ENCODE measurements at places on chromosomes 2 and 18.
A peak's percentile ranks its signal among the peaks of the same experiment; 100 is the strongest.

GRCh38 chr2:202752071-202752470 lies 117.3 kb downstream of the FAM117B start:
- DNase-seq: no peak

DNA sequence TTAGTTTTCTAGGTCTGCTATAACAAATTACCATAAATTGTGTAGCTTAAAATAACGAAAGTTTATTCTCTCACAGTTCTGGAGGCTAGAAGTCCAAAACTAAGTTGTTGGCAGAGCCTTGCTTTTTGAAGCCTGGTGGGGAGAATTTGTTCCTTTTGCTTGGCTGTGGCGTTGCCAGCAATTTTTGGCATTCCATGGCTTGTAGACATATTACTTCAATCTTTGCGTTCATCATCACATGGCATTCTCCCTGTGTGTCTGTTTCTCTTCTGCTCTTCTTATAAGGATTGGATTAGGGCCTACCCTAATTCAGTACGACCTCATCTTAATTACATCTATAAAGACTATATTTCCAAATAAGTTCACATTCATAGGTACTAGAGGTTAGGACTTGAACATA lies 217.7 kb downstream of the MBD5 start:
- DNase-seq: no peak

- DNase-seq: no peak
These were observed 98.5 kb upstream of the RIOK3 start for GRCh38 chr18:23354625-23355024.

DNA sequence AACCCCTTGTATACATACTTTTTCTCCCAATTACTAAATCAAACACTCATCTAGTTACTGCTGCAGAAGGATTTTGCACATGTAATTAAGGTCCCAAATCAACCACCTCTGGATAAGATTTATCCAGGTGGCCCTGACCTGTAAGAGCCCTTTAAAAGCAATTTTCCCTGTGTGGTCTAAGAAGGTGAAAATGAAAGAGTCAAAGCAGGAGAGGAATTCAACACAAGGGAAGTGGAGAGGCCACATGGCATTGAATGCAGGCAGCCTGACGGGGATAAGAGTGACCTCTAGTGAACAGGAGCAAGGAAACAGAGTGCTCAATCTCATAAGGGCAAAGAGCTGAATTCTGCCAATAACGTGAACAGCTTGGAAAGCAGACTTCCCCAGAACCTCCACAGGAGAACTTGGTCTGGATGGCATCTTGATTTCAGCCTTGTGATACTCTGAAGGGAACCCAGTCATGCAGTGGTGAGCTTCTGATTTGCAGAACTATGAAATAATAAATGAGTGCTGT lies 27.2 kb downstream of the PPP3R1 start:
- no peak for DNase-seq

DNA sequence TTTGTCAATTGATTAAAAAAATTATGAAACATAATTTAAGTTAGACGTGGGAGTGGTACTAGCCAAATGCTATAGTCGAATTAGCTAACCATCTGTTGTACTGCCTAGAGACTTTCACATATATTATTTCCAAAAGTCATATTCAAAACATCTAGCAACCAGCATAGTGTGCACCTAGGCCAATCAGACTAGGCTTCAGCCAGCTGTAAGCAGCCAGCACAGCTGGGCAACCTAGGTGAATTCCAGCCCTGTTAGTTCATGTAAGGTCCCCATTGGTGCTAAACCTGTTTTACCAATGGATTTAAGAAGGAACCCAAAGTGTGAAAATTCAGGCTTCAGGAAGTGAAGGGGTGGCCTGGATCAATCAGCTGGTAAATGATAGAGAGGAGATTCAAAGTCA lies 144.3 kb downstream of the BCL2 start:
- DNase-seq: no peak

GRCh38 chr2:11160731-11161455 lies 5.6 kb downstream of the SLC66A3 start:
- no peak for DNase-seq

GRCh38 chr18:58887613-58887963 lies 22.9 kb downstream of the ZNF532 start:
- no peak for DNase-seq

DNA sequence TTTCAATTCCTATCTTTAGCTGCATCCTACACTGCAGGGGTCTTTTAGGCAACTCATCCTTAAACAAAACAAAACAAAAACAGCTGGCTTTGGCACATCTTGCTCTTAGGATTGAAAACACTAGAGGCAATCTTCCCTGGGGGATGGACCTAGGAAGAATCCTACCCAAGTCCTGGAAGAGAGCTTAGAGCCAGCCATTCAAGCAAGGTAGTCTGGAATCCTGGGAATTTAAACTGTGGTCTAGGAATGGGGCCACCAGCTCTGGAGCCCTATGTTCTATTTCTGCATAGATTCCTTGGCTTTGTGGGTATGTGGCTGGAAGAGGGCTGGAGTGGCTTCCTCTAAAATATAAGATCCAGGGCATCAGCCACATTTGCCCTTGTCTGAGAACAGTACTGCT lies 27.7 kb downstream of the MYL1 start:
- no peak for DNase-seq

- peak; percentile 28 for DNase-seq
These were observed 122.7 kb downstream of the COL6A3 start for GRCh38 chr2:237291138-237291792.

DNA sequence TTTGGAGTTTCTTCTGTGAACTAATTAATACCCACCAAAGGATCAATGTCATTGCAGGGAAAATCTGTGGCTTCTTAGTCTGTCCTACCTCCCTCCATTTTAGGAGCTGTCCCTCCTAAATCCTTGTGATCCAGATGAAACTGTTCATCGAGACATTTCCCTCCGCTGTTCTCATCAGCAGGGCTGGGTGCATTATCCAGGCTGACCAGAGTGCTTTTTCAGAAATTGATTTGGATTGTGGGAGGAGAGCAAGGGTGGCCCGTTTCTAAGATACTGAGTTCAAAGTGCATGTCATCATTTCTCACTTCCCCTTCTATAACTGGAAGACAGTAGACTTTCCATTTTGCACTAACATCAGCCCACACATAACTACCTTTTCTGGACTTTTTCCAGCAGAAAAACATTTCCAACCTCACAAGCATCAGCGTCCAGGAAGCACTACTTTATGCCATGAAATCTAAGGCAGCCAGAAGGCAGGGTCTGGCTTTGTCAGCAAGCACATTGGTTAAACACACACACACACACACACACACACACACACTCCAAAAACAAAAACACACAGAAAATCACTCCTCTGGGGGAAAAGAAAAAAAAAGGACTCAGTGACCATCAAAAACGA lies 94.1 kb downstream of the ANKRD44 start:
- DNase-seq: no peak

GRCh38 chr2:241893265-241893664 lies 23.7 kb downstream of the RTP5 start:
- no peak for DNase-seq

DNA sequence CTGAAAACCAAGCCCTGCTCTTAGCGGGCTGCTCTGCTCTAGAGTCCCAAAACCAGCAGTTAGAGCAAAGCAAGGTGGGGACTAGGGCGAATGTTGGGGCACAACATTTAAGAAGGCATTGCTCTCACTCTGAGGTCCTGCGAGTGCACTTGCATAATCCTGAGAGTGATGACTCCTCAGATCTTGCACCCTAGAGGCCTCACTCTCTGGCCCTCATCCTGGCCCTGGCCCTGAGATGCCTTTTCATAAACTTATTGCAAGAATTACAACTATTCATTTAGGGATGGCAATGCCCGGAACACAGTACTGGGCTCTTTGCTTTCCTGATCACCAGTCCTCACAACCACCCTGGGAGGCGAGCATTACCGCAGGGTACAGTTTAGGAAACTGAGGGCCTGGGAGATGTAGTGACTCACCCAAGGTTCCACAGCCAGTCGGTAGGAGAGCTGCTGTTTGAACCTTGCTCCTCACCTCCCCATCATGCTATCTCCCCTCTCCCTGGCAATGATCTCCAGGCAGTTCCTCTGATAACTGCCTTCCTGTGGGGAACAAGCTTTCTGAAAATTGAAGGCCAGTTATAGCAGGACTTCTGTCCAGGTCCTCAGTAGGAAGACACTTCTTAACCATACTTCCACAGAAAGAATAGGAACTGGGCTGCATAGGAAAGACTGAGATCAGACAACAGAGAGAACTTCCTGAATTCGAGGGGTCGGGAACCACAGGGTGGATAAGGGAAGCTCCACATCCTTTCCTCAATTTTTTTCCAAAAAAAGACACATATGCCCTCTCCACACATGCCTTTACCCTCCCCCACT lies 91.3 kb downstream of the TNS1 start:
- no peak for DNase-seq

DNA sequence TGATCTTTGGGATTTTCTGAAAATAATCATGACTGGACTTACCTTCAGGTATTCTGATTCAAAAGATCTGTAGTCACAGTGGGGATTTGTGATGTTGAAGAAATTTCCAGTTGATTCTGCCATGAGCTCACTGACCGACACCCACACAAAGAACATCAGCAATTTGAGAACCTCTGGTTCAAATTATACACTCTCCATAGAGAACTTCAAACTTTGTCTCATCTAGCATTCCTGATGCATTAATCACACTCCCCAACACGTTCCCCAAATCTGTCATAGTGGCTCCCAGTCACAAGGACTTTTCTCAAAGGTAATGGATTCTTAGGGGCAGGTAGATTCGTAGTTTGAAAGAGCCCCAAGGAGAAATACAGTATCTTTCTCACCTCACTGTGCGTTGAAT lies 584.3 kb downstream of the FBXO15 start:
- DNase-seq: no peak

DNA sequence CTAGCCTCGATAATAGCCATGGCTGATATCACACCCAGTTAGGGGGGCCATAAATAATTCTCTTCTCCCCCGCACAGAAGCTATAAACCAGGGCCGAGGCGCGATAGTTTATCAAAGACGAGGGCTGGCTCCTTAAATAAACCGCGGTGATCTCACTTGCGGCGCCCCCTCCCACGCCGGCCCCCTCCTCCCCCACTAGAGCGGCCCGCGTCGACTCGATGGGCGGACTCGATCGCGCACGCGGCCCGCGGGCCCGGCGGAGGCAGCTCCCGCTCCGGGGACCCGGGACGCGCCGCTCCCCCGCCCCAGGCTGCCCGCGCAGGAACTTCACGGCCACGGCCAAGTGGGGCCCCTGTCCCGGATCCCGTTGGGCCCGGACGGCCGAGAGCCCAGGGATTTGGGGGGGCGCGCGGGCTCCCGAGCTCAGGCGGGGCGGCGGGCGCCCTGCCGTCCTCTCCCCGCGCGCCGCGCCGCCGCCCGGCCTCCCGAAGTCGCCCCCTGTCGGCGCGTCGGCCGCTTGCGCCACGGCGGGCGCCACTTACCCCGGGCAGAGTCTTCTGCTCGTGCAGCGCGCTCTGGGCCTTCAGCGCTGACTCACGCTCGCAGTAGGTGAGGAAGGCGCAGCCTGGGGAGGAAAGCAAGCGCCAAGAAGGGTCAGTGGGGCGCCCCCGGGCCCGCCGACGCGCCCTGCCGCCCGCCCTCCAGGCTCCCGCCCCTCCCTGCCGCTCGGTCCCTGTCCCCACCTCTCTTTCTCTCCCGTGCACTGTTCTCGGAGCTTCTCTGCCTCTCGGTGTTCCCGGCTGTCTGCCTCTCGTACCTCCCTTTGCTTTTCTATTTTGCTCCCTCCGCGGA lies 80.4 kb downstream of the CELF4 start:
- no peak for DNase-seq

- no peak for DNase-seq
These were observed 47.6 kb downstream of the PDE1A start for GRCh38 chr2:182379241-182379640.

GRCh38 chr18:13318731-13319501 lies 100.4 kb downstream of the LDLRAD4 start:
- no peak for DNase-seq

DNA sequence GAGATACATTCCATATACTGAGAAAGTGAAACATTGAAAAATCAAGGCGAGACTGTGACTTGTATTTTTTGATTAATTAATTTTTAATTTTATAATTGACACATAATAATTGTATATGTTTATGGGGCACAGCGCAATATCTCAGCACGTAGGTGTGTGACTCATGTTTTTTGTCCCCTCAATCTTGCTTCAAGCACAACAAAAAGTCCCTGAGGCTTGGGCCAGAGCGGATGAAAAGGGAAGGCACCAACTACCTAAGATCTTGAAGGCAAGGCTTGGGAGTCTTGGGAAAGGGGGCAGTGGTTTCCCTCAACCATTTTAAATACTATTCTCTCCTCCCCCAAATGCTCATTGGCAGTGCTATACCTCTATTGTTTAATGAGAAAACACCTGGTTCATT lies 9.9 kb downstream of the SGPP2 start:
- DNase-seq: no peak

GRCh38 chr2:127426501-127427354 lies 8.5 kb downstream of the PROC start:
- DNase-seq: no peak

GRCh38 chr2:218893349-218894150 lies 12.9 kb downstream of the WNT10A start:
- no peak for DNase-seq

- DNase-seq: no peak
These were observed 42.6 kb upstream of the ROCK2 start for GRCh38 chr2:11387100-11387390.

DNA sequence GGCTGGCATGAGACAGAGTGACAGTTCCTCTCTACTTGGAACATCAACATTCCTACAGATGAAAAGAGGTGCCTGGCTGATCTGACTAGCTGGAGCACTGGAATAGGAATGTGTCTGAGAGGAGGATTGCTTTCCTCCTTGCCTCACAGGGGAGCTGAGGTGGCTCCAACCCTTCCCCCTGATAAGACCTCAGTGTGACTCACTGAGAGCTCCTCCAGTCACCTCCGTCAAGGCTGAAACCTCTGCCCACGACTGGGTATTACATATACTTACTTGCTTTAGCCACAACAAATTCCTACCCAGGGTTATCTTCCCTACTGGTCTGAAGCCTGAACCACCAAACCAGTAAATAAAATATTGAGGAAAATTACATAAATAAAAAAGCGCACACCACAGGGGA lies 342.7 kb upstream of the REG3G start:
- no peak for DNase-seq

DNA sequence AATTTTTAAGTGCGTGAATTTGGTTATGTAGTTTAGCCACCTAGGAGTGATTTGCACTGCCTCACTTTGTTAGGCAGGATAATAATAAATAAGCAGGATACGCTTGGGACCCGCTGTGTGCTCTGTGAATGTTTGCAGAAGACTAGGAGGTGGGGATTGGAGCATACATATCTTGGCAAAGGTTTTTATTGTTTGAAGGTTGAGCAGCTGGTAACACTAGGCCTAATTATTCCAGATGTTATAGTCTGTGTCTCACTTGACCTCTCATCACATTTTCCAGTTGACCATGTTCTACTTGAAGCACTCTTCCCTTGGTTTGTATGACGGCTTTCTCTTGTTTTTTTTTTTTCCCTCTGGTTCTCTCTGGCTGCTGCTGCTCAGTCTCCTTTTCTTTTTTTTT lies 42.7 kb downstream of the FHOD3 start:
- no peak for DNase-seq

- no peak for DNase-seq
These were observed 192.0 kb upstream of the ZEB2 start for GRCh38 chr2:144711630-144712549.

DNA sequence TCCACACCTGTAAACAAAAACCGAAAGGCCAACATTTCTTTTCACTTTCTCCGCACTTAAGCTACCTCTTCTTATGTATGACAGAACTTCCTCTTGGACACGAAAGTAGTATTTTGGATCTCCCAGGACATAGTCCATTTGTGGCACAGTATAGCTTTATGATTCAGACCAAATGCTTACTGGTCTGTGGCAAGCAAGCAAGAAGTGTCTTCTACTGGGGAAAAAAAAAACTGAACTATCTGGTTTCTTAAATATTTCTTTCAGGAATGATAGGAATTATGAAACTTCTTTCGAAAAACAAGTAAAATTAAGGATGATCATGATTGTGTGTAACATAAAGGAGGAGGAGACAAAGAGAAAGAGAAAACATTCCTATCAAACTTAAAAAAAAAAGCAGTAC lies 33.6 kb downstream of the SRBD1 start:
- DNase-seq: no peak
